Effector CD8-positive, alpha-beta T cell (primary cell): ENCODE measurements at places on chromosomes 2 and 18.

DNA sequence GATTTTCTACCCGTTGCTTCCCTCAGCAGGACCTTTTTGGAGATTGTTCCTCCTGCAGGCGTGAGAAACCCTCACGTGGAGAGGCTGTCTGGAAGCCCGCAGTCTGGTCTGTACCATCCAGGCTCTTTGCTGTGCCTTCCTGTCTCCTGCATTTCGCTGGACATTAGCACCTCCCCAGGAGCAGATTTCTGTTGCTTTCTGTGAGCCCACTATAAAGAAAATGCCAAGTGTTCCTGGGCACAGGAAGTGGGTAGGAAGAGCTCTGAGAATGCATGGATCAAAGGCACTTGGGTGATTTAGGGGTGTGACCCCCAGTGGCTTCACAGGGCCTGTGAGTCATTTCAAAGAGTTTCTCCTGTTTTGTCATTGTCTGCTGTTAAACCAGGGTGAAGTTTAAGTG, 27.3 kb downstream of the SPTBN1 start:
- no peak for DNase-seq

DNA sequence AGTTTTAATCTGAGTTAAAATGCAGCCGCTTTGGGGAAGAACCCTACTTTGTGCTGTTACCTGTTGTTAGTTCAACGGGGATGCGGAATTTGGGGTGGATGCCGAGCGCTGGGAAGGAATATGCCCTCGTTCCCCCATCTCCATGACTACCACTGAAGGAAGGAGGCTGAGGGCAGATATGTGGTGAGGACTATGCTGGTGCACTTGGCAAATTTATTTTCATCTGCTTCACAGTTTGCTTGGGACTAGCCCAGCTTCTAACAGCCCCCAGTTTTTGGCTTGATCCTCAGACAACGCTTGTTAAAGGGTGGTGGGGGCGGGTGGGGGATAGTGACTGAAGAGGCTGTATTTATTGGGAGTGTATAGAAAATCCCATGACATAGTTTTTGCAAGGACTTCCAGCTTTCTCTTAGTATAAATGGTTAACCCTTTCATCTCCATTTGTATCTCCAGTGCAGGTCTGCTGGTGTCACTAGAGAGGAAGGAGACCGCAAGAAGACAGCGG, 100.8 kb downstream of the COLEC12 start:
- DNase-seq, result no peak

- no peak for DNase-seq
Measured at GRCh38 chr18:24632158-24632988, 171.9 kb downstream of the HRH4 start.

DNA sequence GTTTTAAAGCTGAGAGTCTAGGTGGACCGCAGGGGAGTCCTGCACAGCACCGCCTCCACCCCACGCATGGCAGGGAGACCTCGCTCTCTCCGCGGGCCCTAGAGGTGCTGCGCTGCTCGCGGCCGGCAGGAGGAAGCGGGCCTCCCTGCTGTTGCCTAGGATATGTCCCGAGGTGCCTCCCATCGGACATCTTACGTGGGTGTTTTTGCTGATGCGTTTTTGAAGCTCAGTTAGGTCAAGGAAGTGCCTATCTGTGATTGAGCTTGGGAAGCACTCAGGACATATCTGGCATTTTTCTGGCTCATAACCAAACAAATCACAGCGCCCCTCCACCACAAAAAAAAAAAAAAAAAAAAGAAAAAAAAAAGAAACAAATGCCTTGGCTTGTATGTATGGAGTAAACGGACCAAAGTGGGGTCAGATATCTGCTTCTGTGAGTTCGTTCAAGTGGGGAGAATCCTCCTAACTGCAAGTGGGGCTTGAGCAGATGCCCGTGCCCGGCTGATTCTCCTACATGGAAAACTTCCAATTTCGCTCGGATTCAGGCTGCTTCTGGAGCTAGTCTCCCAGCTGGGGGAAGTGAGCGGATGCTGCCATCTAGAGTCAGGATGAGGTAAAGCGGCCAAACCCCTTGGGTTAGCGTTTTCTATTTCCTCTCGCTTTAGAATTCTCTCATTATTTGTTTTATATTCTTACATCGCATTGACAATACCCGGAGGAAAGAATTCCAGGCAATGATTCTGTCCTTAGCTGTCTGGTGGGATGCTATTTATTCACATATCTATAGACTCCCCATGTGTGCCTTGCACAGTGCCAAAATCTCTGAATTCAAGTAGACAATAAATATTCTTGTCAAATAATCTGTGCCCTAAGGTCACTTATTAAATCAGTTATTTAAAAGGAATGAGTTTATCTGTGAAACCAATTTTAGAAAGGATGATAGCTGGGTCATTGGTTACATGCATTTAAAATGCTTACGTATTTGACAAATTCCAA, 95.3 kb downstream of the CD8B2 start:
- peak; percentile 34 for DNase-seq

- DNase-seq, result no peak
Measured at GRCh38 chr2:167905668-167906067, 341.7 kb downstream of the STK39 start.

GRCh38 chr2:64540615-64541014, 16.5 kb downstream of the AFTPH start:
- no peak for DNase-seq

DNA sequence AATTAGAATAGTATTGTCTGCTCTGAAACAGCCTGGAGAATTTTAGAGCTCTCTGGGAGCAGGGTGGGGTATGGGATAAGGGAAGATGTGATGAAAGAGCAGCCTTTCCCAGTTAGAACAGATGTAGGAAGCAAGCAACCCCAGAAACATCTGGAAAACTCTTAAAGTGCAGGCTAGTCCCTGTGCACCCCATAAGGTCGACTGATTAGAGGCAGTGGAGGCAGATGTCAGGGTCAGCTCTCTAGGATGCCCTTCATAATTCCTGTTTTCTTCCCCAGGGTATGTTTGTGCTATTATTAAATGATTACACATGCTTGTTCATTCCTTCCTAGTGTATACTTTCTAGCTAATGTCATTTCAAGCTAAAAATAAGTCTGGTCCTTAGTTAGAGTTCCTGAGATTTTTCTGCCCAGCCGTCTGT, 41.7 kb downstream of the PTPRM start:
- DNase-seq, result no peak

GRCh38 chr2:100393362-100393761, 24.1 kb downstream of the CHST10 start:
- no peak for DNase-seq

DNA sequence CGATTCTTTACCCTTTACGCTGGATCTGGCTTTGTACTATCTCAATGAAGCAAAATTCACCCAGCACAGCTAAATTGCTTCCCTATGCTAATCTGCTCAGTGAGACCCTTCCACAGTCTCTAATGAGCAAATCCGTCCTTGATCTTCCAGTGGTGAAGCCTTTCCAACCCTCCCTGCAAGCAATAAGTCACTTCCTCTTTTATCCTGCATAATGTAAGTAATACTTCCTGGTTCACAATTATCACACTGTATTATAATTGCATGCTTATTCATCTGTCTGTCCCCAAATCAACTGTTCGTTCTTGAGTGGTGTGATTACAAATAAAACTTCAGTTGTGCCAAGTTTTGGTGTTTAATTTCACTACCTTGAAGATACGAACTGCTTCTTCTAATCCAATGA, 404.0 kb downstream of the ADCYAP1 start:
- DNase-seq, result no peak

DNA sequence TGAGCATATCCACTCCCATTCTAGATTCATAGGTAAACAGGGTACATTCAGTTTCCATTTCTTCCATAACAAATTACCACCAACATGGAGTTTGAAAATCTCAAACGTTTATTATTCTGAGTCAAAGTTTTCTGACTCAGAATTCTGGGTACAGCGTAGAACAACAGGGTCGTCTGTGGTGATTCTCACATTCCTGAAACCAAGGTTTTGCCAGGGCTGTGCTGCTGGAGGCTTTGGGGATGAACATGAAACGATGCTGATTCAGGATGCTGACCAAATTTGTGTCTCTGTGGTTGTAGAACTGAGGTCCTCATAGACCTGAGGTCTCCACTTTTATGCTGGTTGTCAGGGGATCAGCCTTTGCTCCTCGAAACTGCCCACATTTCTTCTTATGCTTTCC, 255.7 kb downstream of the DSEL start:
- no peak for DNase-seq

GRCh38 chr18:32906506-32907310, 133.9 kb upstream of the KLHL14 start:
- DNase-seq, result no peak

DNA sequence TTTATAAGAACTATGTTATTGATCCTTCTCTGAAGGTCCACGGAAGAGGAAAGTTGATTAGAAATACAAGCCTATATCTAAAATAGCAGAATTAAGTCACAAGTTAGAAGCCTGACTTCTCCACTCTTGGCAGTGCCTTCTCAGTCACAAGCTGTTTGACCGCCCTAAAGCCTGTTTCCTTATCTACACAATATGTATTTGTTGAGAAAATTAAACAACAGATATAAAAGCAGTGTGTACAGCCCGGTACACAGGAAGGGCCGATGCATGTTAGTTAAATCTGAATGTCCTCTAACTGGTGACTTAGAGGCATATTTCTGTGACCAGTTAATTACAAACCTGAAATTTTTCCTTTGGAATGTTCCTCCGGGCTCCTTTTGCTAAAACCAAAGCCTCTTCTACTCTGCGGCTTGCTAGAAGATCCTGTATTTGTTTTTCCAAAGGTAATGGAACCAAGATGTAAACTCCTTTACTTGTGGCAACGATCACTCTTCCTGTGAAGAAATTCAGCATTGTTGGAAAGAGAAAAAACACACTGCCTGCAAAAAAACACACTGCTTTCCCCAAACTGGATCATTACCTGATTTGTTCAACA, 33.4 kb downstream of the TGFBRAP1 start:
- DNase-seq, result no peak

DNA sequence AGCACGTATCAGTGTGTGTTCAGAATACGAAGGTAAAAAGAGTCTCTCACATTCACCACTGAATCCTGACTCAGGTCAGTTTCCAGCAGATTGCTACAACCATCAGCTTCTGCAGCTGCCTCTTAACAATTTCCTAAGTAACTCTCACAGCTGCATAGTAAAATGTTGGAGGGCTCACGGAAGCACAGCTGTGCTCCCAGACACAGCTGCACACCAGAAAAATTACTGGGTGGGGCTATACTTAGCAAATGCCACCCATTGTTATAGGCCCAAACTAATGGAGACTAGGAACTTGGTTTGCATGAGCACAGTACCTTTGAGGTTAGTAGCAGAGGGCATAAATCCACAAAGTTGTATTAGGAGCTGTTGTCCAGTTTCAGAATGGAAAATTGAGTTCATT, 153.9 kb upstream of the ERBB4 start:
- DNase-seq, result no peak

DNA sequence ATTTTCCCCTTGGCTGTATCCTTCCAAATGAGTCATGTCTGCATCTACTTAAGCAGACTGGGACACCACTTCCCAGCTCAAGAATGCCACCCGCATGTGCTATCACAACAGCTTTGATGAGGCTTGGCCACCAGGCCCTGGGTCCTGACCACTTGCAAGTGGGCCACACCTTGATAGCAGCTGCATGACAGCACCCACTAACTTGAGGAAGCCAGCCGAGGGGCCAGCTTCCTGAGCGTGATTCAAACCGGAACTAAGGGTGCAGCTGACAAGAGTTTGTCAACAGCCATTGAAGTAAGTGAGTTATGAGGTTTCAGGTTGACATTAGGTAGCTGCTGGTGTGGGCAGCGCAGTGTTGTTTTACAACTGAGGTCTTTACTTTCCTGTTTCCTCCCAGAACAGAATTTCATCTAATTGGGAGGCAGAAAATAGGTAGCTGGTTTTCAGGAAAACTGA, 54.4 kb downstream of the EPHA4 start:
- DNase-seq, result peak; percentile 8

DNA sequence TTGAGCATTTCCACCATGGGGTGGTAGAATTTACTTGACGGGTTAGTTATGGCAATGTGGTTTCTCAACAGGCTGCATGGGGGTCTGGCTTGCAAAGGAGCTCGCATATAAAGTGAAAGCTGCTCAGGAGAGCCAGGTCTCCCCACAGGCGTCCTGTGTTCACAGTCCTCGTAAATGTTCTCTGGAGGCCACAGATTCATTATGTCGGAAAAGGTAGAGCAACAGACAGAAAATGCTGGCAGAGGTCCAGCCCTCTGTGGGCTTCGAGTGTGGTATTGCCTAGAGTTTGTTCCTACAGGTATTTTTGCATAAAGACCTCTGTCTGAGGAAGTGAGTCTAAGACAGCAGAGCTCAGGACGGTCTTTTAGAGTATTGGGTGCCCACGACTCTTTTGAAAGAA, 96.4 kb downstream of the CDCA7 start:
- DNase-seq, result peak; percentile 11

DNA sequence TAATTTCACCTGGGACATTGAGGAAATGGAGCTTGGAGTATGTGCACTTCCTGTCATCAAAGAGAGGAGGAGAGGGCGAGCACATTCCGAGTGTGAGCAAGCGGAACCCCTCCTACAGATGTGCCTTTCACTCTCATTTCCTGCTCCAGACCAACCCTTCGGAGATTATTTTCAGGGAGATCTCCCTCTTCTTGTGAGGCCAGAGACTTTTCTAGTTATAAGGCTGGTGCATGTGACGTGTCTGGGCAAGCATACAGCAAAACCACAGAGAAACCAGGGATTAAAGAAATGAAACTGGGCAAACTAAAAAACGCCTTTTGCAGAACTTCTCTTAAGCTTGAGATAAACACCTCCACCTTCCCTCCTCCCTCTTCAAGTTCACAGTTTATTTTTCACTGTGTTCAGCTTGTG, 409.2 kb upstream of the TCF4 start:
- DNase-seq, result no peak

DNA sequence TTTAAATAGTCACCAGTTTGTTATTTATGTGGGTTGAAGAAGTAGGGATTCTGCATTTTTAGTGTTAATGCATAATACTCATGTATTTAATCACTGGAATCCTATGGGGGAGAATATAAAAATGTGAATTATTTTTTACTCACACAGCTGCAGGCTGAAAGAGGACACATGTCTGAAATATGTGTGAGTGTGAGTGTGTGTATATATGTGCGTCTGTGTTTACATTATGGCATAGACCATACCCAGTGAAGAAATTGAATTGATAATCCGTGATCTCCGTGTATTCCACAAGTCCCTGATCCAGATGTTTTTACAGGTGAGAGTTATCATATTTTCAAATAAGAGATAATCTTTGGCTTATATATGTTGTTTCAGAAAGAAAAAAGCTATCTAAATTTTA, 225.3 kb downstream of the ICOS start:
- no peak for DNase-seq

DNA sequence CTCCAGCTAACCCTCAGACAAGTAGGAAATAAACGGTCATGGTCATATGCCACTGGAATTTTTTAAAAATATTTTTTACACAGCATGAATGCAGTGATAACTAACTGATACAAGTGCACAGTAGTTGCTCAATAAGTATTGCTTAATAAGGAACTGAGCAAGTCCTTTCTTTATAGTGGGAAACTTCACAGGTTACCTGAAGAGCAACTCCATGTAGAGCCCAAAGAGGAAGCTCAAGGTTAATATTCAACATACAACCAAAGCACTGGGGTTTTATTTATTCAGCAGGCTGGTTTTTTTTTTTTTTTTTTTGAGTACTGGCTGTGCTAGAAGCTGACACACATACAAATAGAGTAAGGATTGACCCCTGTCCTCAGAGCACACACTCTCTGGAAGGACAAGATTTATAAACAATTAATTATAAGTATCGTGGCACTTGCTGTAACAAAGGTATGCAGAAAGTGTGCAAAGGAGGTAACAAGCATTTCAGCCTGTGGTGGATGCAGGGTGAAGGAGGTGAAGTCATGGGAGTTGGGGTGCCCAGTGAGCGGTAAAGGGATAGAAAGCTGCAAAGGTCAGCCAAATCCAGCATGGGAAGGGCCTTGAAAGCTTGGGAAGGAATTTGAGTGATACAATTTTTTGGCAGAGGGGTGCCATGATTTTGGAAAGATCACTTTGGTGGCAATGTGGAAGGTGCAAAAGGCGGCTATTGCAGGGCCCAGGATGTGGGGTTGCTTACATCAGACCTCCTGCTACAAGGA, 52.7 kb downstream of the ATOH8 start:
- DNase-seq, result no peak
